ENCODE measurements at places on chromosomes 5 and 9. TPM values are rescaled to one million over a fixed set of nuclear protein-coding genes. Genes with fewer than 3 reads are reported as not detected.
A peak's percentile ranks its signal among the peaks of the same experiment; 100 is the strongest.

- DNase-seq = no peak
Measured at GRCh38 chr5:38832810-38833209, 13.0 kb upstream of the OSMR start.

- DNase-seq = no peak
Measured at GRCh38 chr9:111854799-111855198, 41.8 kb upstream of the UGCG start.

DNA sequence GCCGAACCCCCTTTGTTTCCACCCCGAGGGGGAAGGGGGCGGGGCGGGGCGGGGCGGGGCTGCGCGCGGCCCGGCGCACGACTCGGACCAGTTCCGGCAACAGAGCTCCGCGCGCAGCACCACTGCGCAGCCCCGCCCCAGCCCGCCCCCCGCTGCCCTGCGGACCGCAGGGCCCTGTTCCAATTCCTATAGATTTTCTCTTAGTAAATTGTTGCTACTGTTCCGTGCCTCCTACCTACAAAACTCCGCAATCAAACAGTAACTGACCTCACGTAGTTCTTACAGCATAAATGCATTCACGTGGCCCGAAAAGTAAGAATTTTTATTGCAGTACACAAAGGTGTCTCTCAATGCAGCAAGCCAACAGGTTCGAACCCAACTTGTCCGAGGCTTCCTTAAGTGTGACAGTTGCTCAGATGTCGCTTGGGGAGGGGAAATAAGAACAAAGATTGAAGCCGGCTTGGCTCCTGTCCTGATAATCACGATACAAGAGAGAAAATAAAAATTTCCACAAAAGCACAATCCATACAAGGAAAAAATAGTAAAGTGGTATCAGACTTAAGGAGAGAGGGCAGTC is 1.2 kb upstream of the RNF38 start:
- DNase-seq = peak; percentile 93

The ZNF454 gene
- total RNA-seq = 3.7 TPM

The GPR150 gene
- total RNA-seq = 1.1 TPM

- DNase-seq = no peak
Measured at GRCh38 chr5:64158827-64159226, 6.8 kb upstream of the RNF180 start.

DNA sequence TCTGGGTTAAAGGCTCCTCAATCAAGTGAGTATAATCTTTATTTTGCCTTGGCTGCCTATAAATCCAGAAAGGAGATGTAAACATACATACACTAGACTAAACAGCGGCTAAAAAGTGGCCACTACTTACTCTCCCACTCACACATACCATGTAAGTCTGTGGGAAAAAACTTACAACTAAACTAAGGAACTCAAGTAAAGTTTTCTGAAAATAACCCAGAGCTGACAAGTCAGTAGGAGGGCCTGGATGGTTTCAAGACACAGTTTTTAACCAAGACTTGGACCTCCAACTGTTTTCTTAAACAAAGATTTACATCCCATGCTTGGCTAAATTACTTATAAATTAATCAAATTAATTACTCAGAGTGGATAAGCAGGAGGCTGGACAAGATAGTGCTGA is 64.5 kb downstream of the CEP120 start:
- no peak for DNase-seq

The GPRIN1 gene
- total RNA-seq = 0.42 TPM

DNA sequence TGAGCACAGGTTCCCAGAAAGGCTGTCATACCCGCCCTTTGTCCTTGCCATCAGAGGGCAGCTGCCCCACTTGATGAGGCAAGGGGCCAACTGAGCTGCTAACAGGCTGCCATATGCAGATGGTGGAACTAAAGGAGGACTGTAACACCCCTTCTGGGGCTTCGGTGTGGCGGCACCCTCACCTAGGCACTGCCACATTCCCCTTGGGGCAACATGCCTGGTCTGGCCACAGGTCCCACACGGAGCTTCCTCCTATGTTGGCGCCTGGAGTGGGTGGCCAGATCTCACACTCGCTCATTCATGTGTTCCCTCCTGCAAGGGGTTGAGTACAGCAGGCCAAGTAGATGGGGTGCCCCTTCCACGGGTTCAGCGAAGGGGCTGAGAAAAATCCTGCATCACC is 777.4 kb upstream of the CHD1 start:
- DNase-seq = no peak

DNA sequence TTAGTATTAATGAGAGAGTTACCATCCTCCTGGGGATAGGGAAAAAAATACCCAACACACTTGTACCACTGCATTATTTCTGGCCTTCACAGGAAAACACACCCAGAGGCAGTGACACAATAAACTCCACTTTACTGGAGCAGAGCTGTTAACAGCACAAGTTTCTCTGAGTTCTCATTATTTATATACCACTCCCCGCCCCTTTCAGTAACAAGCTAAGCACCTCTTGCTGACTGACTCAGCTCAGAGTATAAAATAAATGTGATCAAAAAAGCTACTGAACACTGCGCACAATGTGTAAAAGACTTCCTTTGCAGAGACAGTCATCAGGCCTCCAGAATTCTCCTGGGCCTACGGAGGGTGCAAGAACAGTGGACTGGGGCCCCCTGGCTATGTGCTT is 21.6 kb downstream of the KLF9 start:
- no peak for DNase-seq

The CSF1R gene
- total RNA-seq = 32.4 TPM

The TMEM171 gene
- total RNA-seq = not detected

- DNase-seq = no peak
Measured at GRCh38 chr5:35134278-35135030, 86.7 kb upstream of the AGXT2 start.

- no peak for DNase-seq
Measured at GRCh38 chr5:140875085-140876065, at the start of gene PCDHA12. TSS of gene PCDHA12 (plus strand) at chr5:140875308. CDS start at chr5:140875473, 165 bp downstream.

The OR2Y1 gene
- total RNA-seq = not detected

DNA sequence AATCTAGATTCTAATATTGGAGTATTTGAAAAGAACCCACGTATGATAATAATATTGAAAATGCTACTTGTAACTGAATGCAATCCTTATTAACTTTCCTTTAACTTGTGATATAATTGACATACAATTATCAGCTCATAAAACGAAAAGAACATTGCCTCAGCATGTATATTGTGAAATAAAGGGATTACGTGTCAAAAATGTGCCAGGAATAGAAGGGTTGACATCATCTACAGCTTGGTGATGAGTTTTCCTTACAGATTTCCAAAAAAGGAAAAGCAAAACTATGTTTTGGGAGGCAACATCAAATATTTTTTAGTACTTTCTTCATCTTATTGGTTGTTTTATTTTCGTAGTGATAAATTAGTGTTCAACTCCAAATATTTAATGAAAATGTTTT is 266.0 kb upstream of the PTGER4 start:
- no peak for DNase-seq

DNA sequence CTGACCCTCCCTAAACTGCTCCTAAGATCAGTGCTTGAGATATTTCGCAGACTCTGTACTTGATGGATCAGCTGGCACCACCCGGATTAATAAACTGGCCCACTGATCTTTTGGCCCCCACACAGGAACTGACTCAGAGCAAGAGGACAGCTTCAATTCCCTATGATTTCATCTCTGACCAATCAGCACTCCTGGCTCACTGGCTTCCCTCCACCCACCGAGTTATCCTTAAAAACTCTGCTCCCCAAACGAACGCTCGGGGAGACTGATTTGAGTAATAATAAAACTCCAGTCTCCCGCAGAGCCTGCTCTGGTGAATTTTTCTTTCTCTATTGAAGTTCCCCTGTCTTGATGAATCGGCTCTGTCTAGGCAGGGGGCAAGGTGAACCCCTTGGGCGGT is 36.5 kb upstream of the CD180 start:
- no peak for DNase-seq

DNA sequence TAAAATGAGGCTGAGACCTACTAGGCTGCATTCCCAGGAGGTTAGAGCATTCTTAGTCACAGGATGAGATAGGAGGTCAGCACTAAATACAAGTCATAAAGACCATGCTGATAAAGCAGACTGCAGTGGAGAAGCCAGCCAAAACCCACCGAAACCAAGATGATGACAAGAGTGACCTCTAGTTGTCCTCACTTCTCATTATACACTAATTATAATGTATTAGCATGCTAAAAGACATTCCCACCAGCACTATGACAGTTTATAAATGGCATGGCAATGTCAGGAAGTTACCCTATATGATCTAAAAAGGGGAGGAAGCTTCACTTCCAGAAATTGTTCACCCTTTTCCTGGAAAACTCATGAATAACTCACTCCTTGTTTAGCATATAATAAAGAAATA is 88.6 kb downstream of the PLPPR1 start:
- no peak for DNase-seq

Data from esophagus muscularis mucosa (tissue), 4 donors.